ENCODE measurements at places on chromosomes 5 and 9.

GRCh38 chr5:91927439-91927838, 544.3 kb upstream of the ARRDC3 start:
- DNase-seq, result no peak

DNA sequence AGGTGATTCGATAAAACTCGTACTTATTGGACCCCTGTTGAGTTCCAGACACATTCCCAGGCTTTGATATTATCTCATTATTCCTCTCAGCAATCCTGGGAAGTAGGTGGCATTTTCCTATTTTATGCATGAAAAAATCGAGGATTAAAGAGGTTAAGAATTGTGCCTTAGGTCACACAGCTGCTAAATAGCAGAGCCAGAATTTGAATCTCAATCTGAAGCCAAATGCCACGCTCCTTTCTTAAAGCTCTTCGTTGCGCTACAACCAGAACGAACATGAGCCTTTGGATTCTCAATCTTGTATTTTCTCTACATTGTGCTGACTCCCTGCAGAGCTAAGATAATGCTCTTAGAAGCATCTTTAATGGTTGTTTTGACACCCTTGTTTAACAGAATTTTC, 527.8 kb upstream of the TLE4 start:
- no peak for DNase-seq

GRCh38 chr5:101532430-101532829, 629.3 kb upstream of the ST8SIA4 start:
- DNase-seq, result no peak

- DNase-seq, result no peak
These were observed at the start of gene RNF38 for GRCh38 chr9:36399980-36400331. RNF38 (minus strand) TSS chr9:36400269; CDS start chr9:36400108, 161 bp downstream.

DNA sequence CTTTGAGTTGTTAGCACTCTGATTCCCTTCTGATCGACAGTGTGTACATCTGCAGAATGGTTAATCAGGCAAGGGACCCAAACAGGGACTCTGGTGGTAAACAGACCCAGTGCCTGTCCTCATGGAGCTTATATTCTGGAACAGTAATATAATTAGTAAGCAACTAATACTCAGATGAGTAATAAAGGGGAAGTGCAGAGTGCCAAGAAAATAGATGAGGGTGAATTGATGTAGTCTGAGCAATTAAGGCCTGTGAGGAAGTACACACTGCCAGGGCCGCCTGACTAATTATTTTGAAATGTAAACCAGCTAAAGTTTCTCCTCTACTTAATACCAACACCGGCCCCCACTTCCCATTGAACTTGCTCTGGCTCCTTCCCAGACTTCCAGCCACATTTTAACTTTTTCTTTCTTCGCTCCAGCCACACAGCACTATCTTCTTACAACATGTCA, 4.2 kb downstream of the DHX29 start:
- no peak for DNase-seq

GRCh38 chr9:114905170-114905940, 25.0 kb downstream of the TNFSF8 start:
- no peak for DNase-seq

DNA sequence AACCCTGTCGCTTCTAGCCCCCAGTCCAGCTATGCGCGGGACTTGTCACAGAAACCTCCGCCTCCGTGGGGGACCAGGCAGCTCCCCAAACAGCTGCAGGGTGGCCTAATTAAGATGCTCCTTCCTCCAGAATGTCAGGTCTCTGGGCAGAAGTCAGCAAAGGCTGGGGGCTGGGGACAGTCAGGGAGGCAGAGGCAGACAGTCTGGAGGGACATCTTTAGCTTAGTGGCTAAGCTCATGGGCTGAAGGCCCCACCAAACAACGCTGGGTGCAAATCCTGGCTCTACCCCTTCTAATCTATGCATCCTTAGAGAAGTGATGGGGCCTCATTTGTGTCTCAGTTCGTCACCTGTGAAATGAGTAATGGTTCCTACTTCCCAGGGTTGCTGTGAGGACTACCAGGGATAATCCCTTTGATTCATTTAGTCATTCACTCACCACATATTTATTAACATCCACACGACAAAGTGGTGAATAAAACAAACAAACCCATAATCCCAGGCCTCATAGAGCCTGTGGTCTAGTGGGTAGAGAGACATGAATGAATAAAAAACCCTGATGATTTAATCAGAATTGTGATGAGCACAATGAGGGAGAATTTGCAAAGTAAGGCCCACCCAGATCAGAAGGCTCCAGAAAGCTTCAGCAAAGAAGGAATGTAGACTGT, 20.2 kb upstream of the MED27 start:
- no peak for DNase-seq

- no peak for DNase-seq
These were observed 406.6 kb downstream of the MAT2B start for GRCh38 chr5:163912046-163912445.

- DNase-seq, result no peak
These were observed 37.9 kb downstream of the TNFAIP8 start for GRCh38 chr5:119393746-119394145.

- DNase-seq, result no peak
These were observed 57.9 kb upstream of the SIMC1 start for GRCh38 chr5:176180339-176180738.

- DNase-seq, result no peak
These were observed 103.9 kb downstream of the ST8SIA4 start for GRCh38 chr5:100799166-100799565.

Data from NCI-H446 treated with DMSO at 0.1 percent for 48 hours (cell line).